Activated naive CD8-positive, alpha-beta T cell treated with anti-CD3 and anti-CD28 coated beads for 36 hours (primary cell): ENCODE measurements at places on chromosomes 4 and X. TPM values are rescaled to one million over a fixed set of nuclear protein-coding genes. Genes with fewer than 3 reads are reported as not detected.

MTNR1A gene
- not detected for total RNA-seq

GRCh38 chr4:70954032-70954431 lies 39.4 kb upstream of the DCK start:
- no peak overlapping the region for H3K4me3 ChIP-seq
- H3K36me3 ChIP-seq = no peaks in the 10 kb centered on the region
- H3K27me3 ChIP-seq = no peaks in the 10 kb centered on the region
- H3K27ac ChIP-seq = no peak overlapping the region

DNA sequence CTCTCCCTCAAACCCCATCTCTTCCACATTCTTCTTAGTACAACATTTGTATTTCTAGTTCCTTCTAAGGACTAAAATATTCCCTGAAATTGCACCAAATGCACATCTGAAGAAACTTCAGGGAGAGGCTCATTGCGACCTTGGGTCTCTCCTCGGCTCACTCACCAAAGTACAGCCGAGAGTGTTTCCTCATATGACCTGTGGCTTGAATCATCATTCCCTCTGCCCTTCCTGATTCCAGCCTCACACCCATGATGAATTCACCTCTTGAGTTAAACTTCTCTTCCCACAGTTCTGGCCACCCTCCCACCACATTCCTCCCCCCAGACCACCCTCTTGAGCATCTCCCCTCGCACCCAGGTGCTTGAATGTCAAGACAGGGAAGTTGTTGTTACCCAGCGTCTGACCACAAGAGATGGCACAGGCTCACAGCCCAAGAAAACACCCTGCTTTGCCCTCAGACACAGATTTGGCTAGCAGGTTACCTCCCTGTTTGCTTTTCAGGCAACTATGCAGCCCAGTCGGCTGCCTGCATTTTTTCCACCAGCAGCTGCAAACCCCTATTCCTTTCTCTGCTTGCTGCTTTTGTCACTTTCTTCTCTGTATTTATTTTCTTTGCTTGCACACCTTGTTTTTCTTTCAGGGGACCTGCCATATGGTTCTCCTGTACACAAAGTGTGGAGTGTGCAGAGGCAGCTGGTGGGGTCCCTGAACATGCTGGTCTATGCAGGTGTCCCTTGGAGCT lies 214.8 kb downstream of the SPATA18 start:
- no peaks in the 10 kb centered on the region for H3K27me3 ChIP-seq
- no peaks in the 10 kb centered on the region for H3K36me3 ChIP-seq
- H3K4me3 ChIP-seq = no peak overlapping the region
- H3K4me1 ChIP-seq = no peaks in the 10 kb centered on the region
- DNase-seq = no peak
- no peak overlapping the region for H3K27ac ChIP-seq

DNA sequence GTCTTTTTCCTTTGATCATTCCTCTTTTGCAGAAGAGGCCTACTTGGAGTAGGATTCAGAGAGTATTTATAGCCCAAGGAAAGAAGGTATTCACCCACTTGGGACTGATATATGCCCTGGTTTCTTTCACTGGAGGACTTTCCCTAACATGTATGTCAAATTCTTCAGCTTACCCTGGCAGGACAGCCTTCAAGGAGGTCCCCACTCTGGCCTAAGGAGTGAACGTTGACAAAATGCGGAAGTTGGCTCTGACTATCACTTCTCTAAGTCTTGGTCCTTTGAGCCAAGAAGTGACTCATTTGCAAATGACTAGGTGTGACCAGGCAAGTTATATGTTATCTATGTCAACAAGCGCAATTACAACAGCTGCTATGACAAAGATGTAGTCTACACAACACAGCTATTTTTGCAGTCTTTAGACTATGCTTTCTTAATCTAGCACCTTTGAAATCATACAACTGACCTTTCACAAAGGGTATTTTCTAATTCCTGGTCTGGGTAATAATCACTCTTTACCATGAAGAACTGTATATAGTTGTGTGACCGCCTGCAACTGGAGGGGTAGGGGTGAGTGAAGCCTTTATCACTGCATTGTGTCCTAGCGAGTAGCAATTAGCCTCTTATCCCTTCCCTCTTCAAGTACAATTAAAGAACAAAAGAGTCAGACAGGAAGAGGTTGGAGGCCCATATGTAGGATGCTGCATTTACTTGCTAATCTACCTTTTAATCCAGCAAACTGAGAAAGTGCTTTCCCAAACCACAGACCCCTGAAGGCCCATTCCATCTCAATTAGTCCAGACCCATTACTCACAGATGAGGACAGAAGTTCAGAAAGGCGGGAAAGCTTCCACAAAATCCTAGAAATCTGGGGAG lies 50.1 kb downstream of the RASGEF1B start:
- H3K4me1 ChIP-seq = peaks cover 6% of the 10 kb centered on the region
- H3K4me3 ChIP-seq = no peak overlapping the region
- no peak overlapping the region for H3K27ac ChIP-seq
- H3K36me3 ChIP-seq = peaks cover 4% of the 10 kb centered on the region
- DNase-seq = no peak

- H3K27me3 ChIP-seq = peaks cover 29% of the 10 kb centered on the region
- no peak for DNase-seq
- peaks cover 4% of the 10 kb centered on the region for H3K4me1 ChIP-seq
- H3K36me3 ChIP-seq = no peaks in the 10 kb centered on the region
- H3K4me3 ChIP-seq = no peak overlapping the region
- H3K27ac ChIP-seq = no peak overlapping the region
Observed at GRCh38 chr4:186557061-186557460, 1.7 kb upstream of the MTNR1A start.

- H3K27ac ChIP-seq = no peak overlapping the region
- H3K4me1 ChIP-seq = peaks cover 6% of the 10 kb centered on the region
- no peaks in the 10 kb centered on the region for H3K36me3 ChIP-seq
- peaks cover 5% of the 10 kb centered on the region for H3K27me3 ChIP-seq
- H3K4me3 ChIP-seq = no peak overlapping the region
Observed at GRCh38 chr4:129264008-129264657, 168.2 kb downstream of the C4orf33 start.

- peaks cover 3% of the 10 kb centered on the region for H3K27me3 ChIP-seq
- H3K4me3 ChIP-seq = no peak overlapping the region
- no peaks in the 10 kb centered on the region for H3K36me3 ChIP-seq
- H3K27ac ChIP-seq = peak overlapping the region; percentile 79
- peaks cover 36% of the 10 kb centered on the region for H3K4me1 ChIP-seq
- DNase-seq = peak; percentile 36
Observed at GRCh38 chrX:149512225-149512885, 7.2 kb upstream of the IDS start.

DNA sequence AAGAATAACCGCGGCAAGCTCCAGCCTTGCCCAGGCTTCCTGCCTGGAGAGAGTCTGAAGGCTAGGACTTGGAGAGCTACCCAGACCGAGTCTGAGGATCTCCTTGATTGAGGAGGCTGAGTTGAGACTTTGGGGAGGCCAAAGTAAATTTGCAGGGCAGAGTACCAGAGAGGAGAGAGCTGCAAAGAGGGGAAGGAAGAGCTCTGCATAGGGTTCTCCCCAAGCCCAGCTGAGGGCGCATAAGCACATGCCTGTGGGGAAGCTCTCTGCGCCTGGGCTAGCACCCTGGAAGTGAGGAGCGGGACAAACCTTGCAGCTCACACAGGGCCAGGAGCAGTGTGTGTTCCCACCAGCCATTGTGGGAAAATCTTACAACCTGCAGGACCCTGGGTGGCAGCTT lies 56.1 kb downstream of the FAM193A start:
- no peak for DNase-seq
- peaks cover 3% of the 10 kb centered on the region for H3K36me3 ChIP-seq

ADH1C gene
- total RNA-seq = not detected

DNA sequence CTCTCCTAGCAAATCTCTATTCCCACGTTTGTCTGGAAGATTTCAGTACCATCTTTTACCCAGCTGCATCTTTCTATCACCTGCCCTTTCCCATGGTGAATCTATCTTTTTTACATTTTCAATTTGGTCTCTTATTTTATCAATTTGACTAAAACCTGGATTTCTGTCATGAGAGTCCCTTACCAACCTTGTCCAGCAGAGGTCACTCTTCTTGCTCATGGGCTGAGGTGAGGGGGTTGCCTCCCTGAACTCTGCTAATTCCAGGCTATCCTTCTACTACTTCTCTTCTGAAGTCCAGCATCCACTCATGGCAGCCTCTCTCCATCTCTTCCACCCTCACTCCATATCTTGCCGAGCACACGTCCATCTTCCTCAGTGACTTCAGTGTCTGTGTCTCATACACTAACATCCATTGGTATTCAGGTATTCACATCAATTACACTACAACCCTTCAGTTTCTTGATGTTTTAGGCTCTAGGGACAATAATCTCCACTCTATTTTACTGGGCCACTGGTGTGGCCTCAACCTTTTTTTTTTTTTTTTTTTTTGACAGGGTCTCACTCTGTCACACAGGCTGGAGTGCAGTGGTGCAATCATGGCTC lies 17.8 kb upstream of the ZNF827 start:
- H3K27me3 ChIP-seq = no peaks in the 10 kb centered on the region
- no peak overlapping the region for H3K27ac ChIP-seq
- H3K36me3 ChIP-seq = no peaks in the 10 kb centered on the region
- DNase-seq = no peak
- H3K4me1 ChIP-seq = peaks cover 2% of the 10 kb centered on the region
